Activated CD4-positive, alpha-beta T cell treated with anti-CD3 and anti-CD28 coated beads for 4 hours (primary cell): ENCODE measurements at places on chromosomes 11 and 22.

DNA sequence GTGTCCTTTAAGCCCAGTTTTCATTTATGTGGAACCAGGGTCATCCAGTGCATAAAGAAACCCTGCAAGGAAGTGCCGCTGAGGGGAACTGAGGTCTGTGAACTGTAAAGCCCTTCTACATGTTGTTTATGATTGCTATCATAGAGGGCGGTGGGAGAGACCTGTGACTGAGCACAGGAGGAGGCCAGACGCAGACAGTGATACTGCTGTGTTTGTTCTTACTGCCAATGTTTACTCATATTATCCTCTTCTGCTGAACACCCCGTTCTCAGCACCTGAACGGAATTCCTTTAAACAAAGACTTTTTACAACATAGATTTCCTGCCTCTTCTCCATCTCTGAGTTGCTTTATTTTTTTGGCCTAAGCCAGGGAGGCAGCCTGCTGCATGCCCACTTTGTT, 967 bp upstream of the GALNT18 start:
- DNase-seq: no peak

GRCh38 chr22:30979932-30980331, 10.9 kb downstream of the TUG1 start:
- no peak for DNase-seq

DNA sequence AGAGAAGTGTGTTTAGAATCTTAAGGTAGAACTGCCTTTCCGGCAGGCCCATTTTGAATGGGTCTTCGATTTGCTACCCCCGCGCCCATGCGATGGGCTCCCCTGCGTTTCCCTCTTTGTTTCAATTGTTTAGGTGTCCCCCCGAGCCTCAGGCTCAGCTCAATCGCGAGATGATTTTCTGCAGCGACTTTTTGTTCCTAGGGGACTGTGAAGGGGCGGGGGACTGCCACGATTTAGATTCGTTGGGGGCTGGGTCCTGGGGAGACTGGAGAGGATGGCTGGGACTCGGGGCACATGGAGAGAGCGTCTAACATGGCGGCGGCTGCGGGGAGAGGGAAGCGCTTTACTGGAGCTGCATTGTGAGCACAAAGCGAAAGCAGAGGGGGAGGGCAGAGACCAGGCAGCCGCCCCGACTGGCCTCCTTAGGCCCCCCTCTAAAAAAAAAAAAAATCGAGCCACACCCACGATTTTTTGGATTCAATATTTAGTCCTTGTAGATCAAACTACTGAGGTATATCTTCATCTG, 1.7 kb downstream of the CAPRIN1 start:
- peak; percentile 85 for DNase-seq

DNA sequence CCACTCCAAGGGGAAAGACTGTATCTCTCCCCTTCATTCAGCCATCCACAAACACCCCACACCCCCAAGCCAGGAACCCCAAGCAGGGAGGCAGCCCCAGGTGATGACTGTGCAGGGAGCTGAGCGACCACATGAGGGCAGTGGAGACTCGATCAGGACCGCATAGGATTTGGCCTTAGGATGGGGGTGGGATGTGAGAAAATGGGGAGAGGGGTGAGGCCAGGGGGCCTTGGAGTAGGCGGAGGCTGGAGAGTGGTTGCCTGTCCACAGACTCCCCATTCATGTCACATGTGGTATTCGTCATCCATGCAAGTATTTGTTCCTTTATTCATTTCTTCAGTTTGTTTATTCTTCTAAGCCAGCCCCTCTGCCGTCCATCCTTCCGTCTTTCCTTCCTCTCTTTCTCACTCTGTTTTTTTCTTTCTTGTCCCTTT, 2.7 kb upstream of the RHOD start:
- DNase-seq: peak; percentile 29

DNA sequence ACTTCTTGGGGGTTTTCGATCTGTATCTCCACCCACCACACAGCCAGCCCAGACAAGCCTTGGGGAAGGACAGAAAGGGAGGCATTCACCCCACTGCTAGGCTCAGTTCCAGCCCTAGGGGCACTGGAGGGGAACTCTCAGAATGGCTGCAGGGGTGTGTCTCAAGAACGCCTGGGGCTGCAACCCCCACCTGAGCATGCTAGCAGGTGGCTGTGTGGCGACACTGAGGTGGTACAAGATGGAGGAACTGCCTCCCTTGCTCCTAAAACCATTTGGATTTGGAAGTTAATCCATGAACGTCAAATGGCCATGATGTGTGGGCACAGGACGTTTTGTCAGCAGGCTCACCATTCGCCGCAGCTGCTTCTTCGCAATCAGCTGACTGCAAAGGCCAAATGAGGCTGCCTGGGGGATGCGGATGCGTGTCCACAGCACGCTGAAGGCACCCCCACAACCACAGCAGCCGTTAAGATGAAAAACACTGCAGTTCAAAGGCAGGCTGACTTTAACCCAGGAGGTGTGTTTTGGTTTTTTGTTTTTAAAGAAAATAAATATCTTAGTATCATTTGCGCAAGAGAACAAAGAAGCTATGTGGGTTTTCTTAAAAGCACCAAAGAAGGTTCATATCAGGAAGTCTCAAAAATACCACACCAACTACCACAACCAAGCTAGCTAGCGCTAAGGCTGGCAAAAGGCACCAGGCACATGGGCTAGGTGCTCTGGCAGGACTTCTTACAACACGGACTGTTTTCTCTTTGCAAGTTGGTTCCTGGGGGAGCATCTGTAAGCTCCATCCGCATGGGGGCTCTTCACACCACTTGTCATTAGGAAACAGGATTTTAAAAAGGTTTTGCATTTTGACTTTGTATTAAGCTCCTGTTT, 22.2 kb upstream of the NAP1L4 start:
- peak; percentile 64 for DNase-seq

- peak; percentile 34 for DNase-seq
Observed at GRCh38 chr11:66291706-66292542, at the start of gene TMEM151A. TMEM151A (plus strand) TSS chr11:66291894; CDS start chr11:66292014, 120 bp downstream.

DNA sequence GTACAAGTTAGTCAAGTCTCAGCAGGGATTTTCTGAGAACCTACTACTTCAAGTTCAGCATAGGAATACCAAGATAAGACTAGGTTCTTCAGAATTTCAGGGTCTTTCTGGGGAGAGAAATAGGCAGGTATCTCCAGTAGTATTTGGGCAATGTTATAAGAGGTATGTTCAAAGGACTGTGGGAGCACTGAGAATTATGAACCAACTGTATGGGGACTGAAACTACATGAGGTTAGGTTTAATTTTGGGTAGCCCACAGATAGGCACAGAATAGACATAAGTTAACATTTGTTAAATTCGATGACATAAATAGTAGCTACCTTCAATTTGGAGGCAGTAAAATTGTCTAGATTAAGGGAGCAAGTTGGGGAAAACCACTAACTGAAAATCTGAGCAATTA, 9.2 kb upstream of the GAB2 start:
- DNase-seq: no peak

GRCh38 chr11:78147807-78148206, 8.4 kb upstream of the ALG8 start:
- no peak for DNase-seq

DNA sequence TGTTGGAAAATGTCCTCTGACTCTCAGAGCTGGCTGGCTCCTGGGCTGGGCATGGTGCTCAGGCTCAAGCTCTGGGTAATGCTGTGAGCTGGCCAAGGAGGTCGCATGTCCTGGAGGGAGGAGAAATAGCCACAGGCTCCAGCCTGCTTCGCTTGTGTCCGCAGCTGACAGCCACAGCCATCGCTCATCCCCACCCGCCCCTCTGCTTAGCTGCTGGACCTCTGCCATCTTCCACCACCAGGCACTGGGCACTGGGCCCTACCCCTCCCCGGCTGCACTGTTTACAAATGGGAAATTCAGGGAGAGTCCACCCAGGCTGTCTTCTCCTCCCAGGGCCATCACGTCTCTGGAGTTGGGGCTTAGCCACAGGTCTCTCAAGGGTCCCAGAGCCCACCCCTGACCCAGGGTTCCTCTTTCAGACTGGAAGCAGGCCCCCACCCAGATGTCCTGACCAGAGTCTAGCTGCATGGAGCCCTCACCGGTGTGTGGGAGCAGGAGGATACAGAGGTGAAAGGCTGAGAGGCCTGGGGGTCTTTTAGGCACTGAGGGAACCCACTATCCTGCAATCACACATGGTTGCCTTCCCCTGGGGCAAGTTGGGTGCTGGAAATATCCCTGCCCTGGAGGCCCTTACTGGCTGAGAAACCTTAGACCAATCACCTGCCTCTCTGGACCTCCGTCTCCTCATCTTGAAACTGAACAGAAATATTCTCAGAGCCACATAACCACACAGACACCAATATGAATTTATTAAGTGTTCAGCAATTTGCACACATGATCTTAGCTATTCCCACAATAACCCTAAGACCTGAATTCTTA, 62.7 kb downstream of the CD82 start:
- no peak for DNase-seq

DNA sequence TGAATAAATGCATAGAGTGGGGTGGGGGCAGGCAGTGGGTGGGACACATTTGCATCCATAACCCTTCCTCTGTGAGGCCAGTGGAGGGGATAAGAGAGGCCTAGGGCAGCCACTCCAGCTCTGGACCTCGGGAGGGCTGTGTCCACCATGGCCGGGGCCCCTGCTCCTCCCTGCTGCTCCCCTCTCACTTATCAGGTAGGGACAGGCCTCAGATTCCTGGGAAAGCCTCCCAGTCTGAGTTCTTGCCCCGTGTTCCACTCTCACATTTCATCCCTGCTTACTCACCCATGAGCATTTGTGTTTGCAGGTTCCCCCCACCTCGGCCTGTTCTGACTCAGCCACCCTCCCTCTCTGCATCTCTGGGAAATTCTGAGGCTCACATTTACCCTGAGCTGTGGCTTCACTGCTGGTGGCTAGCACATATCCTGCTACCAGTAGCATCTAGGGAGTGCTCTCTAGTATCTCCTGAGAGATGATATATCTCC, 128.7 kb upstream of the TOP3B start:
- no peak for DNase-seq

GRCh38 chr22:36385491-36386350, 2.0 kb downstream of the MYH9 start:
- peak; percentile 78 for DNase-seq

DNA sequence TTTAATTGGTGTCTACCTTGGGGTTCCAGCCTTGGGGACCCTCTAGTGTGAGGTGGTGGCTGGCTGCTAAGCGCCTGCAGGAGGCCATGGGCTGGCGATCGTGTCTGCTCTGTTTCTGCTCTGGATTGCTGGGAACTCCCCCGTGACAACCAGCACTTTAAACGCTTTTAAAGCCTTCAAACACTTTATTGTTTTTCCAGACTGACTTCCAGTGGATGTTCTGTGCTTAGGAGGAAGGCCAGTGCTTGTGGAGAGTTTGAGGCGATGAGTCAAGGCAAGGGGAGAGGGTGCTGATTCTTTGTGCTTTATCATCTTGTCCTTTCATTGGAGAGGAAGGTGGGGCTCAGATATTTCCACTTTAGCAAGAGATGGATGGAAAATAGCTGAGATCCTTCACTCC, 81.6 kb downstream of the FLI1 start:
- no peak for DNase-seq
